ENCODE measurements at places on chromosomes 12 and 14. TPM values are rescaled to one million over a fixed set of nuclear protein-coding genes. Genes with fewer than 3 reads are reported as not detected.

The MIP gene
- not detected for total RNA-seq

The CATSPERB gene
- total RNA-seq: 0.68 TPM

The SPIC gene
- total RNA-seq: not detected

The USP44 gene
- total RNA-seq: 185 TPM

The DHRS2 gene
- total RNA-seq: 0.66 TPM

The TMTC2 gene
- total RNA-seq: 2.8 TPM

The LRRK2 gene
- total RNA-seq: 0.17 TPM

The PPFIA2 gene
- 0.39 TPM for total RNA-seq

The BDKRB2 gene
- total RNA-seq: 0.15 TPM

The FIGNL2 gene
- 19.7 TPM for total RNA-seq

The PTPN21 gene
- total RNA-seq: 14.3 TPM

The C1QL4 gene
- 1.9 TPM for total RNA-seq

DNA sequence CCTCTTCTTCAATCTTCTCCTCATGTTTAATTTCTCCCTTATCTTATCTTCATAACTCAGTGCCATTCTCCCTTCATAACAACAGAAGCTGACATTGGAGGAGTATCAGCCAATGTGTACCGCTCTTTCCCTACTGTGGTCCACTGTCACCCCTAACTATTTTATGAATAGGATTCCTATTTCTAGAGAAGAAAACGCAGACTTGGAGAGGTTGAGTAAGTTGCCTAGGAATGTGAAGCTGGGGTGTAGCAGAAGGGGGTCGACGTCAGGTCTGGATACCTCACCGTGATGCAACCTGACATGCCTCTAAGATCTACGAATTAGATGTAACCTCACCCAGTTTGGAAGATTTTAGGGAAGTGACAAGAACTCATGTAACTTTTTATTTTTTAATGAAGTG lies 17.1 kb downstream of the LMO3 start:
- no peak overlapping the region for H3K4me3 ChIP-seq
- no peaks in the 10 kb centered on the region for H3K4me1 ChIP-seq
- no peaks in the 10 kb centered on the region for H3K27me3 ChIP-seq
- no peak for DNase-seq
- no peak overlapping the region for H3K27ac ChIP-seq

DNA sequence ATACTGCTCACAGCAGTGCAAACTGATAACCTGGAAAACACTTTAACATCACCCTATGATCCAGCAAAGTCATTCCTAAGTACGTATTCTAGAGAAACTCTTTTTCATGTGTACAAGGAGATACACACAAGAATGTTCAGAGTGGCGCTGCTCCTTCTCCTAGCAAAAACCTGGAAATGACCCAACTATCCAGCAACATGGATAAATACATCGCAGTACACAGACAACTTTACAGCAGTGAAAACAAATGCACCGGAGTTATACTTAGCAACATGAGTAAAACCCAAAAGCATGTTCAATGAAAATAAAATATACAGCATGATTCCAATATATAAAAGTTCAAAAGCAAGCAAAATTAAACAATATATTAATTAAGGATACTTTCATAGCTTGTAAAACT lies 18.7 kb downstream of the SART3 start:
- H3K27me3 ChIP-seq: no peaks in the 10 kb centered on the region
- no peak overlapping the region for H3K27ac ChIP-seq
- no peaks in the 10 kb centered on the region for H3K4me1 ChIP-seq
- H3K36me3 ChIP-seq: peaks cover 27% of the 10 kb centered on the region

GRCh38 chr12:46400406-46400805 lies 27.8 kb upstream of the SLC38A2 start:
- H3K36me3 ChIP-seq: peaks cover 51% of the 10 kb centered on the region
- no peaks in the 10 kb centered on the region for H3K27me3 ChIP-seq

- no peaks in the 10 kb centered on the region for H3K36me3 ChIP-seq
- no peak for DNase-seq
Measured at GRCh38 chr14:55746558-55746957, 166.6 kb downstream of the KTN1 start.

DNA sequence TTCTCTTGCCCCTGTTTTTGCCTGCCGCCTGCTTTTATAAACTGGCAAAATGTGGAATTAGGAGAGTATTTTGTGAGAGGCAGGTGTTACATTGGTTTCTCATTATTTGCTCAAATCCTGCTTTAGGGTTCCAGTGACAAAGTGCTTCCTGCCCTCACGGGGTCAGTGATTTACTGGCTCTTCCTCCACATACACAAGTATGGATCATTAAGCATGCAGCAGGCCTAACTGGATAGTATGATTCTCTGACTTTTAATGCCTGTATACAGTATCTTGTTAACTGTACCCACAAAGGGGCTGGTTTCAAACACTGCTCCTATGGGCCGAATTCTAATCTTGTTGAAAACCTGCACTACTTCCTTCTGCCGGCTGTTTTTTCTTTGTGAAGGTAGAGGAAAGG lies 63.2 kb downstream of the PTCSC3 start:
- no peak overlapping the region for H3K27ac ChIP-seq
- no peak for DNase-seq
- H3K36me3 ChIP-seq: no peaks in the 10 kb centered on the region
- no peaks in the 10 kb centered on the region for H3K27me3 ChIP-seq
- no peak overlapping the region for H3K4me3 ChIP-seq

DNA sequence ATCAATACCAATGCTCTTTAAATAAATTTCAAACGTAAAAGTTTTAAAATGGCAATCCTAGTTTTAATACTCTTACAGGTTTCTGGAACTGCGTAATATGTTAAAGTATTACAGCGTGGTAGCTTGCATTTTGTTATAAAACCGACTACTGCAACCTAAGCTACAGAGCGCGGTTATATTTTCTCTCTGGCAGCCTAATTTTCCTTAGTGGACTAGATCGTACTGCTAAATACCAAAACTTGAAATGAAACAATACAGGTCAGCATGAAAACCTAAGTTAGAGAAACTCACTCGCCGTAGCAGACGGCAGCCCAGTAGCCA lies 1.2 kb downstream of the CCDC92 start:
- H3K36me3 ChIP-seq: peaks cover 7% of the 10 kb centered on the region
- H3K4me1 ChIP-seq: no peaks in the 10 kb centered on the region
- H3K4me3 ChIP-seq: peak overlapping the region; percentile 46
- no peak overlapping the region for H3K27ac ChIP-seq

- DNase-seq: no peak
- no peak overlapping the region for H3K27ac ChIP-seq
- no peaks in the 10 kb centered on the region for H3K4me1 ChIP-seq
- H3K27me3 ChIP-seq: no peaks in the 10 kb centered on the region
- H3K36me3 ChIP-seq: peaks cover 23% of the 10 kb centered on the region
Measured at GRCh38 chr12:120213758-120214157, 12.8 kb upstream of the RPLP0 start.

DNA sequence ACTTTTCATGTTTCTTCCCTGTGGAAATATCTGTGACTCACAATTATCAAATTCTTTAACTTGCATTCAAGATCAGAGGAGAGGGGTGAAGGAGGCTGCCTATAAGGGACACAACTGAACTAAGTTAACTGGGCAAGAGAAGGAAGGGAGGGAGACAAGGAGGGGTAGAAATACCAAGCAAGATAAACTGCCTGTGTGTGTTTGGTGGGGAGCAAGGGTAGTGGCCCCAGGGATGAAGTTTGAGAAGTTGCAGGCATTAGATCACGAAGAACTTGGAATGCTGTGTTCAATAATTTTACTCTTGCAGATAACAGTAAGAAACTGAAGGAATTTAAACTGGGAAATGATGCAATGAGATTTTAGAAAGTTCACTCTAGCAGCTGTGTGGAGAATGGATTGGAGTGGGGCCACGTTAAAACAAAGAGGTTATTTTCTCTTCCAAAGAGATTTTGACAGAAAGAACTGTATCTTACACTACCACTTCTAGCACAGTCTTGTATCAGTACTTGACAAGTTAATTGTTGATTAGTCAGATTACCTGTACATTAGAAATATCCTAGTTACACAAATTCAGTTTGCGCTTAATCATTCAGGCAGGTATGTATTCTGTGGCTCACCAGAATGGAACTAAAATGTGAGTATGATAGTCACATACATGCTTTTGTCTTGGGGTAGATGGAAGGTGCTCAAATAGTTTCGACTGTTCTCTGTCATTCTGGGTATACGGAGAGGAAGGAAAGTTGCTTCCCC lies 7.4 kb downstream of the PKP2 start:
- no peaks in the 10 kb centered on the region for H3K36me3 ChIP-seq
- peaks cover 8% of the 10 kb centered on the region for H3K4me1 ChIP-seq
- no peak overlapping the region for H3K4me3 ChIP-seq
- no peak for DNase-seq
- H3K27ac ChIP-seq: no peak overlapping the region
- no peaks in the 10 kb centered on the region for H3K27me3 ChIP-seq

- H3K4me3 ChIP-seq: no peak overlapping the region
- no peaks in the 10 kb centered on the region for H3K27me3 ChIP-seq
- H3K36me3 ChIP-seq: peaks cover 73% of the 10 kb centered on the region
- no peak overlapping the region for H3K27ac ChIP-seq
Measured at GRCh38 chr12:132942611-132943010, 13.5 kb downstream of the ZNF605 start.

GRCh38 chr14:88233915-88234314 lies 89.2 kb downstream of the KCNK10 start:
- no peaks in the 10 kb centered on the region for H3K27me3 ChIP-seq
- H3K4me3 ChIP-seq: no peak overlapping the region
- peak; percentile 61 for DNase-seq
- no peak overlapping the region for H3K27ac ChIP-seq
- H3K36me3 ChIP-seq: peaks cover 7% of the 10 kb centered on the region

GRCh38 chr12:96578526-96579125 lies 89.2 kb downstream of the CFAP54 start:
- no peak overlapping the region for H3K4me3 ChIP-seq
- no peaks in the 10 kb centered on the region for H3K4me1 ChIP-seq
- no peak for DNase-seq
- H3K27ac ChIP-seq: no peak overlapping the region

DNA sequence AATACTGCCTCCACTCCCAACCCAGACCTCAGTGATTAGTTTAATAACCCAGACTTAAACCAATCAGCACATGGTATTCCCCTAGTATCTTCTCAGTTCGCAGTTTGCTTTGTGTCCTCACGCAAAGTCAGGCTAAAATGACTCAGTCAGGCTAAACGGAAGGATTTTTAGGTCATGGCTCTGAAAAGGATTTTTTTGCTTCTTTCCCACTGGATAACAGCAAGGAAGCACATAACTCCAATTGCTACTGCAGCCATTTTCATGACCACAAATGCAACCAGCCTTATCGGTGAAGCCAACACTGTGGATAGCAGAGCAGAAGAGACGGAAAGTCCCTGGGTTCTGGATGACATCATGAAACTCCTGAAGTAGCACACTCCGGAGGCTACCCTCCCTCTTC lies 67.7 kb downstream of the ZC3H14 start:
- H3K36me3 ChIP-seq: no peaks in the 10 kb centered on the region
- no peak for DNase-seq
- no peak overlapping the region for H3K4me3 ChIP-seq
- no peak overlapping the region for H3K27ac ChIP-seq
- H3K4me1 ChIP-seq: no peaks in the 10 kb centered on the region
- H3K27me3 ChIP-seq: no peaks in the 10 kb centered on the region

- H3K4me1 ChIP-seq: no peaks in the 10 kb centered on the region
- peaks cover 8% of the 10 kb centered on the region for H3K36me3 ChIP-seq
- no peak overlapping the region for H3K4me3 ChIP-seq
- no peaks in the 10 kb centered on the region for H3K27me3 ChIP-seq
Measured at GRCh38 chr12:131242741-131243496, 289.2 kb downstream of the ADGRD1 start.

- no peak for DNase-seq
- H3K4me3 ChIP-seq: no peak overlapping the region
- no peaks in the 10 kb centered on the region for H3K27me3 ChIP-seq
Measured at GRCh38 chr12:87511371-87511770, 517.8 kb downstream of the C12orf50 start.

GRCh38 chr14:65038966-65039365 lies 52.3 kb downstream of the FNTB start:
- H3K4me1 ChIP-seq: no peaks in the 10 kb centered on the region
- no peak overlapping the region for H3K27ac ChIP-seq
- H3K4me3 ChIP-seq: no peak overlapping the region
- DNase-seq: no peak
- H3K36me3 ChIP-seq: peaks cover 32% of the 10 kb centered on the region
- H3K27me3 ChIP-seq: no peaks in the 10 kb centered on the region

- H3K27ac ChIP-seq: no peak overlapping the region
- H3K4me1 ChIP-seq: no peaks in the 10 kb centered on the region
- peaks cover 14% of the 10 kb centered on the region for H3K36me3 ChIP-seq
- no peaks in the 10 kb centered on the region for H3K27me3 ChIP-seq
- no peak overlapping the region for H3K4me3 ChIP-seq
Measured at GRCh38 chr14:70916799-70917198, 9.5 kb downstream of the PCNX1 start.

GRCh38 chr14:100398044-100398443 lies 74.9 kb downstream of the SLC25A47 start:
- no peaks in the 10 kb centered on the region for H3K27me3 ChIP-seq
- no peaks in the 10 kb centered on the region for H3K36me3 ChIP-seq
- no peak overlapping the region for H3K4me3 ChIP-seq
- H3K27ac ChIP-seq: no peak overlapping the region
- H3K4me1 ChIP-seq: peaks cover 7% of the 10 kb centered on the region
- no peak for DNase-seq

- H3K4me1 ChIP-seq: no peaks in the 10 kb centered on the region
- H3K27ac ChIP-seq: no peak overlapping the region
- no peak for DNase-seq
- peaks cover 17% of the 10 kb centered on the region for H3K36me3 ChIP-seq
Measured at GRCh38 chr14:103131580-103131979, 8.3 kb downstream of the TNFAIP2 start.

- no peak overlapping the region for H3K4me3 ChIP-seq
- no peak overlapping the region for H3K27ac ChIP-seq
- H3K4me1 ChIP-seq: no peaks in the 10 kb centered on the region
- no peak for DNase-seq
- H3K36me3 ChIP-seq: no peaks in the 10 kb centered on the region
- H3K27me3 ChIP-seq: no peaks in the 10 kb centered on the region
Measured at GRCh38 chr12:52423661-52424500, 10.3 kb downstream of the KRT75 start.

- no peaks in the 10 kb centered on the region for H3K4me1 ChIP-seq
- H3K27me3 ChIP-seq: no peaks in the 10 kb centered on the region
- H3K27ac ChIP-seq: no peak overlapping the region
Measured at GRCh38 chr14:73140811-73141323, 4.6 kb downstream of the PSEN1 start.

GRCh38 chr12:1946296-1946695 lies 27.8 kb upstream of the CACNA2D4 start:
- H3K4me1 ChIP-seq: peaks cover 4% of the 10 kb centered on the region
- no peak overlapping the region for H3K4me3 ChIP-seq
- DNase-seq: no peak
- H3K27me3 ChIP-seq: no peaks in the 10 kb centered on the region

DNA sequence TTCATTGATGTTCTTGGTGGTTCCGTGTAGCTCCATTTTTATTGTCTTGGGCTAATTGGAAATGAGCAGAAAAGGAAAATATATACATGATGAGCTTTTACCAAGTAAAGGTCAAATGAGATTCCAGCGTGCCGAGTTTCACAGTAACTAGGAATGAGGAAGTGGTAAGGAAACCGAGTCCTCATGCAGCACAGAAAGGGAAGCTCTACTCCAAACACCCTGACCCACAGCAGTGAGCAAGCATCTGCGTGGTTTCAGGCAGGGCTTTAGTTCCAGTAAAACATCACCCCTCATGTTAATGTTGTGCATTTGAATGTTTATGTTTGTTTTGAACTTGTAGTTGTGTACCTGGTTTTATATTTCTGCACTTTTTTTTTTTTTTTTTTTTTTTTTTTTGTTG lies 208.0 kb downstream of the SLC41A2 start:
- H3K27me3 ChIP-seq: no peaks in the 10 kb centered on the region
- H3K4me1 ChIP-seq: peaks cover 6% of the 10 kb centered on the region
- no peak overlapping the region for H3K27ac ChIP-seq
- no peaks in the 10 kb centered on the region for H3K36me3 ChIP-seq
- no peak overlapping the region for H3K4me3 ChIP-seq
